T-helper 9 cell (primary cell): ENCODE measurements at places on chromosomes 4 and X.

- no peak for DNase-seq
Observed at GRCh38 chr4:42625329-42625728, 31.6 kb downstream of the ATP8A1 start.

- no peak for DNase-seq
Observed at GRCh38 chrX:1502241-1502640, 34.7 kb downstream of the P2RY8 start.

DNA sequence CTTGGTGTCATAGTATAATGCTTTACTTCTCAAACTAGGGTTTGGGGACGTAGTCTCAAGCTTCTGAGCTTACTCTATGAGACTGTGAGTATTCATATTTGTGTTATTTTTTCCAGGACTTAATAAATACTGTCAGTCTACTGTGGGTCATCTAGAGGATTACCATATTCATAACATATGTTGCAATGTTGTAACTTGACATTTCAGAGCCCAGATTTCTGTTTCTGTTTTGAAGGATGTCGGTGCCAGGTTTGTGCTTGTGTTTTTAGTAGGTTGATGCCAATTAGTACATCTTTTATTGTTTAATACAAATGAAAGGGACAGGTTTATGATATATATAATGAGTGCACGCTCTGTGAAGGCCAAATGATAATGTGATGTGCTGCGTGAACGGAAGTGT lies 69.6 kb downstream of the SPANXN4 start:
- no peak for DNase-seq

GRCh38 chr4:93157986-93158385 lies 670.6 kb upstream of the ATOH1 start:
- DNase-seq, result no peak

DNA sequence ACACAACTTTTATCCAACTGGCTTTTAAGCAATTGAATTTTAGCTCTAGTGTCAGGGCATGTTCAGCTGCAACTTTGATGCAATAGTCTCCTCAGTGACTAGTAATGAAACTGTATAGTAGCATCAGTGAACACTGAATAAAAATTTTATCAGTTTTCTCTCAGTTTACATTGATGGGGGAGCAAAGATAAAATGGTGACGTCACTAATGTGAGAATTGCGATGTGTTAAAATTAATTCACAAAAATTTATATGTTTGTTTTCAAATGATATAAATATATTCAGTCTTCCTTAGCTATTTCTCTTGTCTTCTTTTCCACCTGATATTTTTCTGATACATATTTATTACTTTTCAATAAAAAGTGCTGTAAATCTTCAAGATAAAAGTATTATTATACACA lies 508.8 kb upstream of the AGA start:
- DNase-seq, result no peak

- no peak for DNase-seq
Observed at GRCh38 chr4:105208561-105208960, 61.9 kb downstream of the TET2 start.

- no peak for DNase-seq
Observed at GRCh38 chr4:112082954-112083586, 62.2 kb upstream of the FAM241A start.

- DNase-seq, result no peak
Observed at GRCh38 chr4:74930162-74930561, 2.8 kb upstream of the PARM1 start.

GRCh38 chr4:184792950-184793555 lies 32.7 kb downstream of the ACSL1 start:
- DNase-seq, result no peak

DNA sequence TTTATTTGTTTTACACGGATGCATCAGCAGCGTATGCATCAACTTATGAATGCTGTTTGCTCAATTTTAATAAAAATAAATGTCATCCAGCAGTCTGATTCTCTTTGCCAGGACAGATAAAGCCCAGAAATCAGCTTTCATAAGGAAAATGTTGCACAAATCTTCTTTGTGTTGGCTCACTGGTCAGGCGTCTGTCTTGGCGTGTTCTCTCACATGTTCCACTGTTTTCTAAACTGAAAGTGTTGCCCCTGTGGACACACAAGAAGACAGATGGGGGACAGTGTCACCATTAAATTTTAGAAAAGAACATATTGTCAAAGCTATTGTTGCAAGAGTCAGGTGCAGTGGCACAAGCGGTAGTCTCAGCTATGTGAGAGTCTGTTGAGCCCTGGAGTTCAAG lies 316.2 kb downstream of the CENPC start:
- no peak for DNase-seq

DNA sequence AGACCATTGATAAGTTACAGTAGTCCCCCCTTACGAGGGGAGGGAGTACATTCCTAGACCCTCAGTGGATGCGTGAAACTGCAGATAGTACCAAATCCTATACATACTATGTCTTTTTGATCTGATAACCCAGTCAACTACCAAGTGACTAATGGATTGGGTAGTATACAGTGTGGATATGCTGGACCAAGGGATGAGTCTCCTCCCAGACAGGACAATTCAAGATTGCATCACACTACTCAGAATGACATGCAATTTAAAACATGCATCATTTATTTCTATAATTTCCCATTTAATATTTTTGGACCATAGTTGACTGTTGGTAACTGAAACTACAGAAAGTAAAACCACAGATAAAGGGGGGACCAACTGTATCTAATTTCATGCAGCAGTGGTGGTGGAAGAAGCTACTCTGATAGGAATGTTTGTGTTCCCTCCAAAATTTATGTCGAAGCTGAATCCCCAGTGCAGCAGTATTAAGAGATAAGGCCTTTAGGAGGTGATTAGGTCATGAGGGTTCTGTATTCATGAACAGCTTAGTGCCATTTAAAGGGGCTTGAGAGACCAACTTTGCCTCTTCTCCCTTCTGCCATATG lies 11.9 kb downstream of the HADH start:
- no peak for DNase-seq

DNA sequence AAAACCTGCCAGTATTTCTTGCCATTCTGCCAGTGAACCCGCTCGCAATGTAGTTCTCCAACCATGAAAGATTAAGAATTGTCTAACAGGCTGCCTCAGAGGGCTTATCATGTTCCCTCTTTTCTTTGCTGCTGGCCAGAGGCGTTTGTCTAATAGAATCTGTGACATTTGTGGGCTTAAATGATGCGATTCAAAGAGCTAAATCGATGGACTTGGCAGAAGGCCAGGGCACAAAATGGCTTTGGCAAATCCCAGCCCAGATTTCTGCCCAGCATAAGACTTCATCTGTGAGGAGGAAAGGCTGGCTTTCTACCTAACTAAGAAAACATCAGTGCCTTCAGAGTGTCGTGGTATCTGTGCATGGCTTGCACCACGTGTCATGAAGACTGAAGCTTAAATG lies 79.9 kb downstream of the TRPC5OS start:
- DNase-seq, result no peak

GRCh38 chr4:123667496-123667895 lies 270.9 kb downstream of the SPRY1 start:
- DNase-seq, result no peak

DNA sequence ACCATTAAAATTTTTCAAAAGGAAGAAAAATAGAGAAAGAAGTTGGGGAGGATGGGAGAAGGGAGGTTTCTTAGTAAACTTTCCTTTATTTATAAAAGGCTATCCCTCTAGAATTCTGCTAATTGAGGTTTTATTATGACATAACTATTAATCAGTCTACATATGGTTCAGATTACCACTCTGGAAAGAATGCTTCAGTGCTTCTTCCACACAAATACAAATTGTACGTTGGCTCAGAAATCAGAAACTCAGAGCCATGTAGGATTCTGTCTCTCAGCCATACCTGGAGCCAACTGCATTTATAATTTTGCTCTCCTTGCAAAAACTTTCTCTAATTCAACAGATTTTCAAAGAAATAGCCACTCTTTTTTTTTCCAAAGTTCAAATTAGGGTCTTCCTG lies 37.1 kb downstream of the SRPX start:
- DNase-seq, result no peak

- DNase-seq, result no peak
Observed at GRCh38 chrX:153305972-153306371, 15.6 kb downstream of the PNMA6F start.

DNA sequence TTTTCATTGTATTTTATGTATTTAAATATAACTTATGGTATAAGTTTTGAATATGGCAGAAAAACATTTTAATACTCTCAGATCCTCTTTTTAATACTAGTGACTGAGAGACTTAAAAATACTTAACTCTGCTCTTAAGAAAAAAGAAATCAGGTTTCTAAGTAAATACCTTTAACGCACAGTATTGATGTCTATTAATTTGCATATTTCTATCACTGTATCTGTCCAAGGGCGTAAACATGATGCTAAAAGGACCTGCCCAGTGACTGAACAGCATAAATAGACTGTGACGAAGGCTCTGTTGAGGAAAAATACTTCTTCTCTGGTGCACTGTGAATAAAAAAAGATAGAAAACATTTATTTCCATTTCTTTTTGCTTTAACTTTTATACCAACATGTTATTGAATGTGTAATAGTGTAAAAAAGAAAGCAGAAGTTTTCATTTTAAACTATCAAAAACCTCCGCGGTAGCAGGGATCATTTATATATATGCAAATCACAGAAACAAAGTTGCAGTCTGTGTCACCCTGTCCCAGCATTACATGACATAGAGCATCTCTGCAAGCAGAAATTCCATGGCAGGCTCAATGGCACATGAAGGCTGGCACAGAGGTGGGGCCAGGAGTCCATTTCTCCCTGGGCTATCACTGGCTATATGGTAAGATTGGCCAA lies 75.4 kb downstream of the ZAR1 start:
- DNase-seq, result no peak

- peak; percentile 7 for DNase-seq
Observed at GRCh38 chrX:8879750-8880149, 78.6 kb upstream of the FAM9A start.

DNA sequence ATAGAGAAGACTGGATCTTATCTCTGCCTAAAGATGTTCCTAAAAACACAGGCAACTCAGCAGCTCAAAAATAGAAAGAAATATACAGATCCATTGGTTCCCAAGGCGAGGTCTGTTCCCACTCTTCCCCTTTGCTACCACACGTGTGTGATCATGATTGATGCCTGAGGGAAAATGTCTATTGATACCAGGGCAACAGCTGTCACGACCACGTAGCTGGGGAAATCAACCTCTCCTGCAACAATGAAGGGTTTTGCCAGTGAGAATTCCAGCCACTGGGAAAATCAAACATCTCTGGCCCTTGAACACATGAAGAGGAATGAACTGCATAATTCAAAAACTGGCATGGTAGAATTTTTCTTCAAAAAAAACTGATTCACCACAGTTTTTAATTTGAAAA lies 131.0 kb upstream of the MAP3K15 start:
- DNase-seq, result no peak

DNA sequence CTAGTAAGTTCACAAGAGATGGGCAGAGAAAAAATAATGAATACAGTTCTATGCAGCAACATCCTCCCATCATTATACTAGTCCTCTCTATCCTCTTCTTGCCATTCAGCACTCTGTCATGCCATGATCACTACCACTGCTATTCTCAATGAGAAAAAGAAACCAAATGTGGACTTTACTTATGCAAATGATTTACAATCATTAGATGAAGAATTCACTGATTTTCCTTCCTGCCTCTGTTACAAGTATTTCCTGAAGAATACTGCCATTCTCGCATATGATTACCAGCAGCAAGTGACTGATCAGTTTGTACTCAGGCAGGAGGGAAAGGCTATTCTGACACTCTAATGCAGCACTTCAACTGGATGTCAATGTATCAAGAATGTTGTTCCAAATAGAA lies 50.3 kb downstream of the WDFY3 start:
- DNase-seq, result no peak

DNA sequence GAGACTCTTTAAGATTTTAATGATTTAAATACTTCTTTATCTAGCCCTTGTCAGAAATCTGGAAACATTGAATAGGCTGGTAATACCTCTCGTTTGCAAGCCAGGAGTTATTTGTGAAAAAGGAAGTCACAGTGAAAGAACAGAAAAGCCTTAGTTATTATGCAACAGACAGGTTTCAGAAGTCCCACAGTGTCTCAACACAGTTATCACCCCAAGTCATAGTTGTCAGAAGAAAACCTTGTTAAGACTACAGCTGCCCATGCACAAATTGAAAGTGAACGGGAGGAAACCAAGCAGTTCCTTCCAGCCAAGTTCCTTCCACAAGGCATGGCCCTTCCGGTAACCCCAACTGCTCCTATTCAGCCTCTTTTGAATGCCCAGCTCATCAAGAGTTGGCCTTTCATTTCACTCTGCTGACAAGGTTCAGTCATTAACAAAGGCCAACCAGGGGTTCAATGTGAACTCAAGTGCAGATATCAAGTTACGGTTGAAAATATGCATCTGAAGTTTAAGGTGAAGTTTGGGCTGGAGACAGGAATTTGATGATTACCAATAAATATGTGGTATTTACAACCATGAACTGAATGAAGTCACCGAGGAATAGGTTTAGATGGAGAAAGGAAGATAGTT lies 15.6 kb downstream of the ALPK1 start:
- DNase-seq, result no peak

DNA sequence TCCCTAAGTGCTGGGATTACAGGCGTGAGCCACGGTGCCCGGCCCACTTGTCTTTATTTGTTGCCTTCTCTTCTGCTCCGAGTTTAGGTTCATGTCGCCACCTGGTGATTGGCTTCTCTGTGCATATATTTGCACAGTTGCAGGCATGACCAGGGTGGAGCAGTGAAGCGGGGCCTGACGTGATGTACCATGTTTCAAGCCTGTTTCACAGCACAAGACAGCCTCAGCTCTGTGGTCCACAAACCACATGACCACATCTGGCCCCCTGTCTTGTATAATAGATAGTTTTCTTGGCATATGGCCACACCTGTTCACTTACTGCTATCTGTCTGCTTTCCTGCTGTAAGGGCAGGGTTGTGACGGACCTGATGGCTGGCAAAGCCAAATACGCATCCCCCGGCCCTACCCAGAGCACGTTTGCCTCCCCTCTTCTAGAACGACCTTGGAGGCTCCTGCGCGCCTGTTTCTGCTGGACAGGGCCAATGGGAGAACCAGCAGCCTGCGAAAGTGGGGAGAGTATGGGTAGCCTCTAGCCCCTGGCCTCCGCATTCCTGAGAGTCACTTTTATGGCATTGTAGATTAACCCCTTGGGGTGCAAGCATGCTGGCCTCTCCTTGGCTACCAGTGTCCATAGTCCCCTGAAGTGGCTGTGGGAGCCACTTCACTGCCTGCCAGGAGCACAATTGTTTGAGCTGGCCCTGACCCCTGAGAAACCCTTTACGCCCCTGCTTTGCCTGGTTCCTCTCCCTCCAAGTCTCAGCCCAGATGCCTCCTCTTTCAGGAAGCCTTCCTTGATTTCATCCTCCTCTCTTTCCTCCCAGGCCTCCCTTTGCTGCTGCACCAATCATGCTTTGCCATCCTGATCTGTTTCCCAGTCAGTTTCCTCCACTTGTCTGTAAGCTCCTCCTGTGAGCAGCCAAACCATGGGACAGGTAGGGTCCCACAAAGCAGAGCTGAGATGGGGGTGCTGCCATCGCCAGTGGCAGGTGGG lies 6.0 kb upstream of the SH3TC1 start:
- no peak for DNase-seq

DNA sequence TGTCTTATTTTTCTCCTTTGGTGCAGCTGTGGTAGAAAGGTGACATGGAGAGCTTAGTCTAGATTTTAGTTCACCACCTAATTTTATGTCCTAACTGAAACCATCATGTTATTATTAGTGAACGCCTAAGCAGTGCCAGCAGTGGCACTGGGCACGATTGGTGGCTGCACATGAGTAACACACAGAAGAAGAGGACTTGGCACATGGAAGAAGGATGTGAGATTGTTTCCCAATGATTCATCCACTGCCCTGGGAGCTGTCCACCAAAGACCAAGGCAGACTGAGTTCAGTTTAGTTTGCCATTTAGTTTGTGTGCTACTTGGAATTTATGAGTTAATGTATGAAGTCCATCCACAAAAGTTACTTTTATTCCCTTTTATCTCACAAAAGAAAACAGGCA lies 68.1 kb upstream of the NAP1L5 start:
- DNase-seq, result no peak
